ENCODE measurements at places on chromosomes 6 and 20.

GRCh38 chr6:121612927-121613326 is 177.5 kb downstream of the GJA1 start:
- DNase-seq, result no peak

DNA sequence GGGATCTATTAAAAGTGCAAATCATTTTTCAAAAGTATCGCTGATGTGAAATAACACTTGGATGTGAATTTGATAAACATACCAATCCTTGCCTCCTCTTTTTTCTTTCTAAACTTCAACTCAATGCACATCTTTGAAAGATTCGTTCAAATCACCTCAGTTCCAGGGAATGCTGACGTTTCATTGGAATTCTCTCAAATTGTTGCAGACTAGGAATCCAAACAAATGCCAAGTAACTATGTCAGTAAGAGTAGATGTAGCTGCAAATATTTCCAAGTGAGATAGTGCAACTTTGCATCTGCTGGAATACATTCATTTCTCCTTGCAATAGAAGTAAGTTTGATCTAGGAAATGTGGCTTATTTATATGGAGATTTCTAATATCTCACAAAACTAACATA is 220.7 kb downstream of the FUT9 start:
- DNase-seq, result no peak

DNA sequence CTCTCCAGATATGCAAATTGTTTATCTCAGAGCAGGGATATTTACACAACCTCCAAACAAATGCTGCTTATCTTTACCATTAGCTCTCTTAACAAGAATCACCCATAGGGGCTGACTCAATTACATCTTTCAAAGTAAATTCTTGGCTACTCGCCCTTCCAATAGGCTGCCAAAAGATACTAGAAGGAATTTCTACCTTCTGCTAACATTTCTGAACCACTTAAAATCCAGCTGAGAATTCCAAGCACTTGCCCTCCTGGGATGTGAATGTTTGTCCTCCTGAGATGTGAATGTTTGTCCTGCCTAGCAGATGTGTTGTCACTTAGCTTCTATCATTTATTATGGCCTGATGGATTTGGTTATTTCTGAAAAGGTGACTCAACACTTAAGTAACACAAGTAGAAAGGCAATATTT is 388.0 kb downstream of the GJA1 start:
- no peak for DNase-seq

- no peak for DNase-seq
These were observed 706.2 kb upstream of the GJE1 start for GRCh38 chr6:141426400-141426980.

GRCh38 chr6:127585123-127585522 is 8.1 kb downstream of the C6orf58 start:
- no peak for DNase-seq

DNA sequence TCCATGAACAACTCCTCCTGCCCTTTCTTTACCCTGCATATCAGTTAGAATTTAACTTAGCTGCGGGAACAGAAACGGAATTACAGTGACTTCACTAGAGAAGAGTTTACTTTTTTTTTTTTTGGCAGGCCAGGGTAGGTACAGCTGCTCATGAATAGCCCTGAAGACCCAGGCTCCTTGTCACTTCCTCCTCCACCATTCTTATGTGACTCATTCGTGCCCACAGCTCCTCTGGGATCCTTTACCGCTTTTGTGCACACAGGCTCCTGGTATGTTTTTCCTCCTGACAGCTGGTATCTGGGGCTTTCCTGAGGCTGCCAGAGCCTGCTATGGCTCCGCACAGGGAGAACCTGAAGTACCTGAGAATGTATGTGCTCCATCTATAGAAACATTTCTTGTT is 3.9 kb upstream of the KCNS1 start:
- no peak for DNase-seq

DNA sequence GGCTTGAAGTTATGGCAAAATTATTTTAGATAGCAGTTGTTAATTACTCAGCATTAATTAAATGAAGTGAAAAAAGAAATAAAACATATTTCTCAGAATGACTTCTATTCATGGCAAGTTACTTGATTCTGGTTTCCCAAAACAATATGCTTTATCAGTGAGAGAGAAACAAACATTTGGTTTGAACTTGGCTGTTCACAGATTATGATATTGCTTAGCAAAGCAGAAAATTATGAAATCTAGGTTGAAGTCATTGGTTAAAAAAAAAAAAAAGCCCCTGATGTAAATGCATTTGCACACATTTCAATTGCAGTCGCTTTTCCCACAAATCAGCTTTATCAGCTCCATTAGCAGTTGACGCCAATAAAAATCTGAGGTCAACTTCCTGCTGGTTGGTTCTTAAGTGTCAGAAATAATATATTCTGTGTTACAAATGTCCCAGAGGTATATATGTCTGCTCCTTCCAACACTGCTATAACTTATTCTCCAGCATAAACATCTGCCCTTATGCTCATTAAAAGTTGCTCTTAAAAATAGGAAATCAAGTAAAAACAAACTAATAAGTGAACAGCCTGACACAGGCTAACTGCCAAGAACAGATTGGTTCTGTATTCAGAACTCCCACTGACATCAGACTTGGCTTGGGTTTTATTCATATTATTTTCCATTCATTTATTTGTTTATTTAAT is 275.4 kb downstream of the PHF3 start:
- DNase-seq, result no peak

DNA sequence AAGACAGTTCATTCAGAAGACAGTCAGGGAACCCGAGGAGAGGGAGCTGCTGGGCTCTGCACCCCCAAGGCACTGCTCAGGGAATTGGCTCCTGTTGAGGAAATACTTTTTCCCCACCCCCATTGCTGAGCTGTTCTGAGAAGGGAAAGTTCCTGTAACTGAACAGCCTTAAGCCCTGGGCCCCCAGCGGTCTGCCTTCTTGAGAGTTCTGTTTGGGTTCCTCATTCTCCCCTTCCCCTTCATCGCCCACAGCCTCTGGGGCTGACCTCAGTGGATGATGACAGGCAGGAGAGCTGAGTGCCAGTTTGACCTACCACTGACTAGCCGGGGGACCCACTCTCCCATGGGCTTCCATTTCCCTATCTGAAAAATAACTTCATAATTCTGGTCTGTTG is 10.7 kb downstream of the HCK start:
- DNase-seq, result no peak

GRCh38 chr6:49526598-49526997 is 23.9 kb upstream of the C6orf141 start:
- no peak for DNase-seq

- DNase-seq, result peak; percentile 88
These were observed 17.4 kb upstream of the TBC1D22B start for GRCh38 chr6:37239950-37240713.

DNA sequence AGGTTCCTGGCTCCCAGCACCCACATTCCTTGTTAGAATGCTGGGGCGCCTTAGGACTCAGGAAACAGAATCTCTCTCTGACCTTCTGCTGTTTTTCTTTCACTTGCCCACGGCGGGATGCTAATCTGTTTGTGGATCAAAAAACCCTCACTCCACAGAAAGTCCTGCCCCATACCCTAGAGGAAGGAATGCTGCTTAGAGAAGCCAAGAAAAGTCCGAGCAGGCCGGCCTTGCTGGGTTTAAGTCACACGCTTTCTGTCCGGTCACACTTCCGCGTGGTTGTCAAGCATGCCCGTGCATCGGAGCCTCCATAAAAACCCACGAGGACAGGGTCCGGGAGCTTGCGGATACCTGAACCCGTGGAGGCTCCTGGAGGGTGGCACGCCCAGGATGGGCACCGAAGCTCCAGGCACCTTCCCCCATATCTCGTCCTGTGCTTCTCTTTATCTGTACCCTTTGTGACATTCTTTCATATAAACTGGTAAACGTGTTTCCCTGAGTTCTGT is 223.1 kb downstream of the NRN1 start:
- DNase-seq, result no peak

- DNase-seq, result no peak
These were observed 489.2 kb downstream of the PKHD1 start for GRCh38 chr6:51598171-51598570.

DNA sequence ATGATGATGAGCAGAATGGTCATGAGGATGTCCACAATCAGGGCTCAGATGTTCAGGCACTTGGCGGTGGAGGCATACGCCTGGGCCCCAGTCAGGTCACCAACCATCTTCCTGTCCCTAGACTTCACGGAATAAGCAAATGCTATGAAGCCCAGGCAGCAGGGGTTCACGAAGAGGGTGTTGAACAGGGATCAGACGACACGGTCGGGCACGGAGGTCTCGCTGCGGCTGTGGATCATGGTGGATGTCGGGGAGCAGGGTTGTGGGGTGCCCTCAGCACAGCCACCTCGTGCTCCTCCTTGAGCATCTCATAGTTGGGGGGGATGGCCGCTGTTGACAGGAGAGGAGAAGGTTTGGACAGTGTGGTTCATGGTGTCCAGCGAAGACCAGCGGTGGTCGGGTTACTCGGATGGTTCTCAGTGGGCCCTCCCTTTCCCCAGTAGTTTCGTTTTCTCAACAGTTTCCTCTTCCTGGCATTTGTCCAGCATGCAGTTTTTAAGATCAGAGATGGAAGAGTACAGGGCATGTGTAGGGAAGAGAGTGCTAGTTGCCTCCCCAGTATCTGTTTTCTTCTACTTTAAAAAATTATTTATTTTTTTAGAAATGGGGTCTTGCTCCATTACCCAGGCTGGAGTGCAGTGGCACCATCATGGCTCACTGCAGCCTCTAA is 20.3 kb upstream of the SPDEF start:
- DNase-seq, result no peak

GRCh38 chr6:162332365-162332764 is 395.2 kb downstream of the PRKN start:
- DNase-seq, result no peak

- peak; percentile 81 for DNase-seq
These were observed 88.5 kb downstream of the LY86 start for GRCh38 chr6:6676910-6677441.

GRCh38 chr20:848193-848592 is 14.7 kb downstream of the FAM110A start:
- DNase-seq, result no peak

- DNase-seq, result no peak
These were observed 20.3 kb upstream of the KCNK16 start for GRCh38 chr6:39342692-39343395.

DNA sequence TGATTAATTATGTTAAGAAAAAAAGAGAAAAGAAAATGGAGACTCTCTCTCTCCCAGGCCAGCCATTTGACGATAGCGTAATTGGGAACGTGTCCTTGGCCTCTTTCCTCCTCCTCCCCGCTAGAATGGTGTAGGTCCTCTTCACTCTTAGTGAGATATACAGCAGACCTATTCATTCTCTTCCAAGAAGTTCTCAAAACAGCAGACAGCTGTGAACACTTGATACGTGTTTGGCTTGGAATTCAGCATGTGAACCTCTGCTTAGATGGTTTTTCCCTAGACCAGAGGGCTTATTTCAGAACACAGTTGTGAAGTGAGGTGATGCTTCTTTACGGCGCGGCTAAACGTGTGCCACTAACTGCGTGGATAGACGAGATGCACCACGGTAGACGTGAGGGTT is 32.6 kb upstream of the TULP4 start:
- DNase-seq, result no peak

DNA sequence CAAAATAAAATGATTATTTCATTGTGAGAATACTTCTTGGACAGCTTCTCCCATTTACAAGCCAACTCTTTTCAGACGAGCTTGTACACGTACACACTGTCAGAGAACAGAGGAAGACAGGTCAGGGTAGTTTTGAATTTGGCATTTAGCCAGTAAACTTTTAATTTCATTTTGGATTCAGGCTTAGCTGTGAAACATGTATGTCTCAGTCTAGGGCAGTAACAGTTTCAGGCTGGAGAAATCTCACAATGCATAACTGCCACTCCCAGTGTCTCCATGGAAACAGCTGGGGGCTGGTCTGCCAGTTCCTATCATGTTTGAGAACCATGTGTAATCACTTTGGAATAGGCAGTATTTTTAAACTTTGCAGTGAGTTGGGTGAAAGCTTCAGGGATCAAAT is 22.0 kb upstream of the QKI start:
- DNase-seq, result no peak

DNA sequence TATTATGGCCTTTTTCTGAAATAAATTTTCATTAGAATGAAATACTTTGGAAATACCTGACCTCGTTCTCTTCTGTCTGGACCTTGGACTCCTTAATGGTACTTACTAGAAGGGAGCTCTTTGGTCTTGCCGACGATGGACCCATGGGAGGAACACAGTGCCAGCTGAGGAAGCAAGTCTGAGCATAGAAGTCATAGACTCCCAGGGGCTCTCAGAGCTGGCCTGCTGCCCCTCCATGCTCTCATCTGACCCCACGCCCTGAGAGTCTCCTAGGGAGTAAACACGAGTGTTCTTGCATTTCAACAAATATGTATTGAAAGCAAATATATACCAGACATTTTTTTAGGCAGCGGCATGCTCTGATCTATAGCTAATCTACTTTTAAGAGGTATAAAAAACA is 87.8 kb downstream of the PLEKHG1 start:
- DNase-seq, result no peak

DNA sequence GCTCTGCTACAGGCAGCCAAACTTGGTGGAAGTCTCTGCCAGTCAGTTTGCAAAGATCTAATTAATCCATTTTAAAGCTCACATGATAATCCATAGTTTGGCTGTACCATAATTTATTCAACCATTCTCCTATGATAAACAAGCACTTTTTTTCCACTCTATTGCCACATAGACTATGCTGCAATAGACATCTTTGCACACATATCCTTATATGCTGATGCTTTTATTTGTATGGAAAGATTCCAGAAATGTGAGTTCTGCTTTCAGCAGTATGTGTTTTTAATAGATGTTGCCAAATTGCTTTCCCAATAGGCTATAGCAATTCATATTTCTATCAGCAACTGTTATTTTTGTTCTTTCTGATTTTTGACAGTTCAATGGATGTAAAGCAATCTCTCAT is 628.0 kb downstream of the KIF16B start:
- no peak for DNase-seq

GRCh38 chr6:161439093-161439492 is 165.2 kb upstream of the AGPAT4 start:
- DNase-seq, result no peak

GRCh38 chr20:63102721-63103375 is 96.1 kb upstream of the BHLHE23 start:
- DNase-seq, result peak; percentile 74

GRCh38 chr6:28134015-28134414 is 7.7 kb upstream of the ZKSCAN8 start:
- peak; percentile 32 for DNase-seq

DNA sequence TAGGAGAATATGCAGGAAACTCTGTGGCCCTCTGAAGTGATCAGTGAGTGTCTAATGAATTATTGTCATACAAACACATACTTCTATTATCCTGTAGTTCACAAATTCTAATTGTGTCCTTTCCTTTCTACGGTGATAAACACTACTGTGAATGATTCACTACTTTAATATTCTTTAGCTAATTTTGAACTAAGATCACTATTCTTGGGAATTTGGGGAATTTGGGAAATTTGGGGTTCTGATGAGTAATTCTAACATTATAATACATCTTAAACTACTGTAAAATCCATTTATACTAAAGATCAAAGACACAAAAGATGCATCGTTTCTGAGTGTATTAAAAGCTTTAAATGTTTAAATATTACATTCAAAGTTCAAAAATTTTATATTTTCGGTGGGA is 1287.2 kb upstream of the CITED2 start:
- no peak for DNase-seq

GRCh38 chr20:64047968-64048401 is 1.5 kb downstream of the SOX18 start:
- no peak for DNase-seq

- DNase-seq, result no peak
These were observed 218.1 kb upstream of the GJE1 start for GRCh38 chr6:141914646-141915045.

GRCh38 chr6:701700-702479 is 9.0 kb upstream of the EXOC2 start:
- DNase-seq, result no peak

GRCh38 chr6:15401769-15402250 is 155.9 kb downstream of the JARID2 start:
- DNase-seq, result no peak

GRCh38 chr20:10469056-10469455 is 34.0 kb downstream of the SLX4IP start:
- no peak for DNase-seq
